ENCODE measurements at places on chromosomes 13 and 19.

GRCh38 chr19:3145909-3146676 is 10.3 kb downstream of the GNA15 start:
- peak; percentile 80 for DNase-seq

- no peak for DNase-seq
Observed at GRCh38 chr13:67366533-67366932, 136.4 kb upstream of the PCDH9 start.

- DNase-seq = no peak
Observed at GRCh38 chr13:45799451-45799850, 52.1 kb downstream of the SIAH3 start.

- peak; percentile 24 for DNase-seq
Observed at GRCh38 chr19:50723069-50723468, at the start of gene CLEC11A. TSS of gene CLEC11A (plus strand) at chr19:50723364. CDS start at chr19:50723526, 162 bp downstream.

All from CD14-positive monocyte (primary cell).